ENCODE measurements at places on chromosomes 1 and 21.

DNA sequence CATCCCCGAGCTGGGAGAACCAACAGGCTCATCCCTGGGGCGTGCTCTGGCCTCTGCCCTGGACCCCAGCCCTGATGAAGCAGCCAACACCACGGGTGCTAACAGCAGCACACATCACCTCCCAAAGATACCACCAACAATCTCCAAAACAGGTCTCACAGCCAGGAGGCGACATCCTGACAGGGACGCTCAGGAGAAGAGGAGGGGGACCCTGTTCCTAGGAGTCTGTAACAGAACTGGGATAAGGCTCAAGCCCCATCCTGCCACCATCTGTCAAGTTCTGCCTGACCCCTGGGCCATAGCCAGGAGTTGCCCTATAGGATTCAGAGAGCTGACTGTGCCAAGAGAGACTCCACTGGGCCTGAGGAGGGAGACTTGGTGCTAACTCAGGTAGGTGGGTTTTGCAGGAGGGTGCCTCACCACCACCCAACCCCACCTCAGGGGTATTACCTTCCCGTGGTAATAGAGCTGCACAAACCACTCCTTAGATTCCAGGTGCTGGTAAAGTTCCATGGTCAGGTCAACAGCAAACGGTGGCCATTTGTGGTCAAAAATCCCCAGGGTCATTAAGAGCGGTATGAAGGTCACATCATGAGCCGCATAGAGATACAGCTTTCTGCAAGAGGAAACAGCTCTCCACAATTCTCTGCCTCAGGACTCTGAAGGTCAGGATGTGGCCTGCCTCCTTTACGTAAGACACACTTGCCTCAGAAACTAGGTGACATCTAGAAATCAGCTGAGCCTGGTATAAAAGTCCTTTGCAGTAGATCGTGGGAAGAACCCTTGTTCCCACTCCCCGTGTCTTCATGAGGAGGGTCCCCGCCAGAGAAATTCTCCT is 22.3 kb downstream of the ACP6 start:
- no peak for DNase-seq

GRCh38 chr1:156709757-156710489 is 4.5 kb upstream of the CRABP2 start:
- no peak for DNase-seq

DNA sequence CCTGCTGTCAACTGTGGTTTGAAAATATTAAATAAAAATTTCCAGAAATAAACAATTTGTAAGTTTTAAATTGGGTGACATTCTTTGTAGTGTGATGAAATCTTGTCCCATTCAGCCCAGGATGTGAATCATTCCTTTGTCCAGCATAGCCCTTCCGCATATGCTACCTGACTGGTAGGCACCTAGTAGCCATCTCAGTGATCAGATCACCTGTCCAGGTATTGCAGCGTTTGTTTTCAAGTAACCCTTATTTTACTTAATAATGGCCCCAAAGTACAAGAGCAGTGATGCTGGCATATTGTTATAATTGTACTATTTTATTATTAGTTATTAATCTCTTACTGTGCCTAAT is 351.6 kb upstream of the B3GALT2 start:
- no peak for DNase-seq

- DNase-seq, result no peak
These were observed 163.2 kb upstream of the COL6A1 start for GRCh38 chr21:45818276-45818903.

GRCh38 chr1:23426828-23427227 is 2.3 kb upstream of the TCEA3 start:
- no peak for DNase-seq

GRCh38 chr1:42618866-42619265 is 39.4 kb upstream of the PPIH start:
- no peak for DNase-seq

DNA sequence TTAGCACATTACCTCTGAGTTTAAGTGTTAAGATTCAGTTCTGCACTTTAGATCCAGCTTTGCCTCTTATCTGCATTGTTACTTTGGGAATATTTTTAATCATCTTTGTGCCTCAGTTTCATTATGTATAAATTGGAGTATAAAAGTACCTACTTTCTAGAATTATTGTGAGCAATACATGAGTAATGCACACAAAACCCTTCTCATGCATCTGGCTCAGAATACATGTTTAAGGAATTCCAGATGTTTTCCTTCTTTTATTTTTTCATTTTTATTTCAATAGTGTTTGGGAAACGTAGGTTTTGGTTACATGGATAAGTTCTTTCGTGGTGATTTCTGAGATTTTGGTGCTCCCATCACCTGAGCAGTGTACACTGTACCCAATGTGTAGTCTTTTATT is 14.2 kb downstream of the C8A start:
- no peak for DNase-seq

- DNase-seq, result no peak
These were observed at the start of gene NGF for GRCh38 chr1:115337633-115338456. NGF (minus strand) TSS chr1:115338249; CDS start chr1:115286795, 51,454 bp downstream.

- DNase-seq, result no peak
These were observed 215.8 kb downstream of the MATN1 start for GRCh38 chr1:30507401-30508174.

DNA sequence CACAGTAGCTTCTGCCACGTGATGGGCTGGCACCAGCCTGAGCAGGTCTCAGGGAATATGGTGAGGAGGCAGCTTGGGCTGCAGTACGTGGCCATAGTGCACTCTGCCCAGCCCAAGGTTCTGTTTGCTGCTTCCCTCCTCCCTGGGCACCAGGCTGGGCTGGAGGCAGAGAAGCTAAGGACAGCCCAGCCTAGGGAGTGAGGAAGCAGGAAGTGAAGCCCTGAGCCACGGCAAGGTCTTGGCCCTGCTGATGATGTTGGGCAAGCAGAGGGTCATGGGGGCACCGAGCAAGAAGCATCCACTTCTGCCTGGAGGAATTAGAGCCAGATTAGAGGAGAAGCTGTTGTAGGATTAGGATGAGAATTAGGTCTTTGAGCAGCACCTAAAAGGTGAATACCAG is 326.7 kb upstream of the VAMP3 start:
- no peak for DNase-seq

DNA sequence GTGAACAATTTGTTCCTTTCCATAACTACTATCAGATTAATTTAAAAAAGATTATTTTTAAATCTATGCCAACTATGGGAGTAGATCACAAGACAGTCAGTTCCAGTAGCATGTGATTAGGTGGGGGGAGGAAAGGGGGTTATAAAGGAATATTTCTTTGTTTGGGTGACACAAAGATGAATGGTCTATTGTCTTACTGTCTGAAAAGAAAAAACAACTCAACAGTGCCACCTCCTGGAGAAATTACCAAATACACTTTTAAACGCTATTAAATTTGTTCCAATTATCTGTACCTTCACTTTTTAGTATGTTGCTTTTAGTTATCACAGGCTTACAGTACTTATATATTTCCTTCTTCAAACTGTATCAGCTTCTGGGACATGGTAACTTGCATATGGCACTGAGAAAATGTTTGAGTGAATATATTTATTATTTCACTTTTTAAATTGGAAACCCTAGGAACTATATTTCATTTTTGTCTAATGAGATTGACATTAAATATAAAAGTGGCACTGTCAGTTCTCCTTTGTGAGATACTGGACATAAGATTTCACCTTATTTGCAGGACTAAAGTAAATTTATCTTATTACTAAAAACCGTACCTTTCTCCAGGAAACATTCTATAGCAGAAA is 1.7 kb upstream of the SORT1 start:
- no peak for DNase-seq

DNA sequence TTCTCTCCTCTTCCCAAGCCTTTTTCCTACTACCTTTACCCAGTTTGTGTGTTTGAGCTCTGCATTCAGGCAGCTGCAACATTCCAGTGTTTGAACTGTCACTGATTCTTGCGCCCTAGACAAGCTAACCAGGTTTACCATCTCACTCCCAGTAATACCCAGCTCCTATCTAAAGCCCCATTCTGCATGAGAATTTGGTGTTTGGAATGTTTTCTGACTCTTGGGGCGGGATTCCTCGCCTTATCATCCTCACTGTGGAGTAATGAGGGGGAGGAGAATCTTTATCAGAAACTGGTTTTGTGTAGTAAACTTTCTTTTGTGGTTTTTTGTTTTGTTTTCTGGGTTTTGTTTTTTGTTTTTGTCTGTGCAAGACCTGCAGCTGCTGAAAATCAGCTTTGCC is 36.5 kb downstream of the NCF2 start:
- DNase-seq, result no peak

DNA sequence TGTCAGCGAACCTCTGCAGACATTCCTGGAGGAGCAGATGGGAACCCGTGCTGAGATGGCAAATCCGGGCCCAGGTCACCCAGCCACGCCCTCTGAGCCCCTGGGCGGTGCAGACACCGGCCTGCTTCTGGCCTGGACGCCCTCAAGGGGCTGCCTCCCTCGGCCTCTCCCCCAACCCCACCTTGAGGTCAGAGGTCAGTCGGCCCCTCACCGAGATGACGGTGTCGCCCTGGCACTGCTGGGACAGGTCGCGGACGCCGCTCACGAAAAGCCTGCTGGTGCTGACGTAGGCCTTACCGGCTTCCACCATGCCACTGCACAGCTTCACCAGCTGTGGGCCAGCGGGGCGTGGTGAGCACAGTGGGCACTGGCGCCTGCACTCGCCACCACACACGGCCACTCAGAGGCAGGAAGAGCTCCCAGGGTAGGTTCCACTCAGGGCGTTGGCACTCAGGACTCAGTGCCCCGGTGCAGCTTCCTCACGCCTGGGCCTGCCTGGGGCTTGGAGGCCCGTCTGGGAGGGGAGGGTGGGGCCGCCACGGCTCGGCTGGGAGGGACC is 4.7 kb downstream of the ACAP3 start:
- no peak for DNase-seq

GRCh38 chr1:9805006-9805508 is 18.7 kb downstream of the CLSTN1 start:
- no peak for DNase-seq

DNA sequence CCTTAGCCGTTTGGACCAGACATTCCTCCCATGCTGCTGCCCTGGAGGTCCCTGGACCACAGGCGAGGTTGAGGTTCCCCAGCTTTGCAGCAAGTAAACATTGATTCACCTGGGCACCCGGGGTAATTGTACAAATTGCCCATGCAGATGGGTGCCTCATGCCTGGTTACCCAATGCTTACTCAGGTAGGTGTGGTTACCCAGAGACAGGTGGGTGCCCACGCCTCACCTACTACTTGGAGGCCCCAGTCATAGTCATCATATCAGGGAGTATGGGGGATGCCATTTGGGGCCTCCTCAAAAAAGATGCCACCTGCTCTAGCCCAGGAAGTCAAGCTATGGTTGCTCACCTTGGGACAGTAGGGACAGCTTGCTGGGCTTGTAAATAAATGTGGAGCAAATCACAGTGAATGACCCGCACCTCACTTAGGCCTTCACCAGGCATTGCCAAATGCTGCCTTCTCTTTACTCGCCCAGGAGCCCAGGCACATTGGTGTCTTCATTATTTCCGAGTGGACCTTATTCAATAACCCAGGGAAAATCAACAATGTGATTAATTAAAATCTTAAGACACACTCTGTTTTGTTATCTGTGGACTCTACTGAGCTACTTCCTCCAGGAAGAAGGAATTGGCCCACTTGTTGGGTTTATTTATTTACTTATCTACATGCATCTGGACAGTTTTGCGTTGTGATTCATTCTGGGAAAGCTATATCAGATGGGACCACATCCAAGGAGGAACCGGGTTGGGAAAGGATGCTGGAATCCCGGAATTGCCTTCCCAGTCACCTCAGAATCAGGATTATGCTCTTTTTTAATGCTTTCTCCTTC is 35.6 kb upstream of the GRHL3 start:
- no peak for DNase-seq

DNA sequence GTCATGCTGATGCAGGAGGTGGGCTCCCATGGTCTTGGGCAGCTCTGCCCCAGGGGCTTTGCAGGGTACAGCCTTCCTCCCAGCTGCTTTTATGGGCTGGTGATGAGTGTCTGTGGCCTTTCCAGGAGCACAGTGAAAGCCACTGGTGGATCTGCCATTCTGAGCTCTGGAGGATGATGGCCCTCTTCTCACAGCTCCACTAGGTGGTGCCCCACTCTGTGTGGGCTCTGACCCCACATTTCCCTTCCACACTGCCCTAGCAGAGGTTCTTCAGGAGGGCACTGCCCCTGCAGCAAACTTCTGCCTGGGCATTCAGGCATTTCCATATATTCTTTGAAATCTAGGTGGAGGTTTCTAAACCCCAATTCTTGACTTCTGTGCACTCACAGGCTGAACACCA is 1188.6 kb downstream of the MRPL39 start:
- no peak for DNase-seq

- DNase-seq, result no peak
These were observed 2.8 kb upstream of the FNDC5 start for GRCh38 chr1:32873484-32873883.

GRCh38 chr1:170471398-170472053 is 60.4 kb upstream of the GORAB start:
- no peak for DNase-seq

DNA sequence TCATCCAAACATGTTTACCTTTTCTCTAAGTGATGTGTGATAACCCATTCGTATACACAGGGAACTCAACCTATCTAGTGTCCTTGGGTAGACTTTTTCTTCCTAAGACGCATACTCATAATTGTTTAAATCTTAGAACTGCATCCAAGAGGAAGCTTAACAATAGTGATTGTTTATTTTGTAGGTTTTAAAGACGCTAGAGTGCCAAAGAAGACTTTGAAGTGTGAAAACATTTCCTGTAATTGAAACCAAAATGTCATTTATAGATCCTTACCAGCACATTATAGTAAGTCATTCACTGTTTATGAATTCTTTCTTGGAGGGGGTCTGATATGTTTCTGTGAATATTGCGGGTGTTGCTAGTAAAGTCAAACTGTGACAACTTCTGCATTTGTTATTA is 25.4 kb downstream of the PLA2G4A start:
- no peak for DNase-seq

GRCh38 chr1:115671176-115671934 is 29.6 kb downstream of the VANGL1 start:
- DNase-seq, result no peak

DNA sequence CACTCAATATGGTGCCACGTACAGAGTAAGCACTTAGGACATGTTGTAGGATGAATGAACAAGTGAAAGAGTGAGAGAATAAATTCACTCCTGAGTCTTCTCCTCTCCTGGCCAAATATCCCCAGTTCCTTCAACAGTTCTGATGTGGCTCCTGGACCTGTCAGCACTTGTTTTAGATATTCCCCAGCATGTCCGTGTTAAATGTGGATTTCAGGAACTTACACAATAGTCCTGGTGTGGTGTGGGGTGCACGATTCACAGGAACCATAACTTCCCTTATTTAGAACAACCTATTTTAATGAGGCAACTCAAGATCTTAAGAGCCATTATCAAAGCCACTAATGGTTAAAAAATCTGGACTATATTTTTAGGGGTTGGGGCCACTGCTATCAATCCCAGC is 39.0 kb upstream of the MYSM1 start:
- no peak for DNase-seq

DNA sequence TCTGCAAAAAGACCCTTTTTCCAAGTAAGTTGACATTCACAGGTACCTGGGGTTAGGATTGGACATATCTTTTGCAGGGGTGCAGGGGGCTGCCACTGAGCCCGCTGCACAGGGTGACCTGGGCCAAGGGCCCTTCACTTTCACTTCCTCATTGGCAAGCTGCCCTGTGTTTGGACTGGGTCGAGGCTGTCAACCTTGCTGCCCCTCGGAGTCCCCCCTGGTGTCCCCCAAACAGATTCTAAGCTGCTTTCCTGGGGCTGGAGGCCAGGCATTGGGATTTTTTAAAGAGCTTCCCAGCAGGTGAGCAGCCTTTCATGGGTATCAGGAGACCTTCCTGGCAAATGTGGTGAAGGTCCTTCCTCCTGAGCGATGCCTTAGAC is 7.9 kb upstream of the UMODL1 start:
- DNase-seq, result no peak
